ENCODE measurements at places on chromosomes 4 and X.

DNA sequence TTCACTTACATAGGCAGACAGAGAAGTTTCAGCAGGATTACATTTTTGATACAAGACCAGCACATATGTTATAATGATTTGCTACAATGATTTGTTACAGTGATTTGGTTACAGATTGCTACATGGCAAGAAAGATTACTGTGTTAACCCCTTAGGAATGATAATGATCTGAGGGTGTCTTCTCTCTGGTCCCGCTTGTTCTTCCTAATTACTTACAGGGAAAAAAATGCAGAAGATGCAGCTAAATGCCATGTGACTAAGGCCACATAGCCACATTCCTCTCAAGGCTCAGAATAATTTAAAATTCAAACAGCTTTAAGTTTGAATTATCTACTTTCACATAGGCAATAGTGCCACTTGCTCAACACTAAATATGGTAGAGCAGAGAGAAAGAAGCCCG lies 9.7 kb upstream of the LAP3 start:
- no peak overlapping the region for H3K4me3 ChIP-seq
- no peaks in the 10 kb centered on the region for H3K4me1 ChIP-seq
- H3K36me3 ChIP-seq: no peaks in the 10 kb centered on the region

DNA sequence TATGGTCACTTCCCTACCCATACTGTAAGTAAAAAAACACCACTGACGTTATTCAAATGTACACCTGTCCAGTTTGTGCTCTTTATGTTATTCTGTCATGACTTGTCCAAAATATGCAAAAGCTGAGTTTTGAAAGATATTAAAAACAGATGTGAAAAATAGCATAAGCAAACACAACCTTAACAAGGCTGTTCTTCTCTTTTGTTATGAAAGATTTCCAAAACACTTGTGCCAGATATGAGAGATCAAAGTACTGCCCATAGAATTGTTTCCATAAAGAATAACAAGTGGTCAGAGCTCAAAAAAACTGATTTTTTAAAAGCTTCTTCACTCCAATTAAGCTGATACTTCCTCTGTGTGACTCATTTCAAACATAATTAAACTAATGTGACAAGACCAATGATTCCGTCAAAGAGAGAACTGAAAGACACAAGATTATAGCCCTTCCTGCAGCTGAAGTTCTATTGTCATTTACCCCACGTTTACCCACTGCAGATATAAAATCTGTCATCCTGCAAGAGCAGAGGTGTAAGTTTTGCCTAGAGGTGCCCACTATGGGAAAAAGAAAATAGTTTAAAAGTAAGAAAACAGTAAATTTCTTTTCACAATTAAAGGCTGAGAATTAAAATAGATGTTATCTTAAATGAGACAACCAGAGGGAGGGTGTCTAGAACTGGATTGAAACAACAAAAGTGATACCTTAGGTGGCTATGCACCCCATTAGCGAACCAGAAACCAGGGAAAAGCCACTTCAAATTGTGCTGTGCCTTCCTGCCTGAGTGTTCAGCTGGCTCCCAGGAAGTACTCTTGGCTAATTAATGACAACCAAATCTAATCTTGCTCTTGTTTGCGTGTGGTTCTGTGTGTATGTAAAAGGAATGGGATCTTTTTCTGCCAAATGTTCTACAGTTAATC lies 30.1 kb downstream of the RASSF6 start:
- no peak overlapping the region for H3K4me3 ChIP-seq
- H3K36me3 ChIP-seq: no peaks in the 10 kb centered on the region
- no peak for DNase-seq
- no peak overlapping the region for H3K27ac ChIP-seq
- no peaks in the 10 kb centered on the region for H3K4me1 ChIP-seq

GRCh38 chr4:173411106-173411693 lies 12.3 kb upstream of the SCRG1 start:
- no peak overlapping the region for H3K27ac ChIP-seq
- H3K4me1 ChIP-seq: peaks cover 5% of the 10 kb centered on the region
- no peak overlapping the region for H3K4me3 ChIP-seq
- H3K36me3 ChIP-seq: no peaks in the 10 kb centered on the region

GRCh38 chr4:140126261-140126660 lies 27.7 kb downstream of the MAML3 start:
- H3K36me3 ChIP-seq: no peaks in the 10 kb centered on the region
- no peaks in the 10 kb centered on the region for H3K4me1 ChIP-seq
- no peak overlapping the region for H3K27ac ChIP-seq
- no peak overlapping the region for H3K4me3 ChIP-seq
- no peak for DNase-seq
- H3K27me3 ChIP-seq: no peaks in the 10 kb centered on the region

All from natural killer cell (primary cell).